Heart left ventricle (tissue), 16 donors: ENCODE measurements at places on chromosomes 2 and 18. TPM values are rescaled to one million over a fixed set of nuclear protein-coding genes. Genes with fewer than 3 reads are reported as not detected.

ORC4 gene
- 38.9 TPM for total RNA-seq

DNA sequence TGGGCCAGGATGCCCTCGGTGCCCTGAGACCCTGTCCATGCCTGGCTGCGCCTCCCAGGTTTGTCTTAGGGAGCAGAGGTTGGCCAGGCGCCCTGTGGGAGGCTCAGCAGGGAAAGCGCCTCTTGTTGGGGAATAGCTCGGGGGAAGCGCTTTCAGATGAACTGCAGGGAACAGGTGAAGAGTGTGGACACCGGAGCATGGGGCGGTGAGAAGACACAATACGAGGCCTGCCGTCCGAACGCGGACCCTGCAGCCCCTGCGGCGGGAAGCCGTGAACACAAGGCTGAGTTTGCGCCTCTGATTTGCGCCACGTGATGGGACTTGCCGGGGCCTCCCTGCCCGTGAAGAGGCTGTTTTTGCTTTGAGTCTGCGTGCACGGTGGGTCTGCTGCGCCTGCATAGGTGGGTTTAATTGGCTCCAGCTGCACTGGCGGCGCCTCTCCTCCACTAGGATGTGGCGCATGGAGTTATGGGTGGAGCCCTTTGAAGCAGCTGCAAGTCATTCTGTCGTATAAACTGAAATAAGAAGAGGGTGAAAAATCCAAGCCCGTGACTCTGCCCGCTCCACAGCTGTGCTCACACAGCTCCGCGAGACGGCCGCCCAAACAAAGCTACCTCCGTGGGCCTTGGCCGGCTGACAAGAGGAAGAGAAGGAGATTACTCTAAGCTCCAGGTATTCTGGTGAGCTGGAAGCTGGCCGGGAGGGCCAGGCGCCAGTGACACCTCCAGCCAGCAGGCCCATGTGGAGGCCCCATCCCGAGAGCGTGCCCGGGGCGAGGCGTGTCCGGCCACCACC lies 103.5 kb upstream of the CTDP1 start:
- peaks cover 8% of the 10 kb centered on the region for H3K4me1 ChIP-seq
- H3K36me3 ChIP-seq, result no peaks in the 10 kb centered on the region
- DNase-seq, result peak; percentile 86
- no peak overlapping the region for H3K4me3 ChIP-seq
- H3K27ac ChIP-seq, result peak overlapping the region; percentile 76

DNA sequence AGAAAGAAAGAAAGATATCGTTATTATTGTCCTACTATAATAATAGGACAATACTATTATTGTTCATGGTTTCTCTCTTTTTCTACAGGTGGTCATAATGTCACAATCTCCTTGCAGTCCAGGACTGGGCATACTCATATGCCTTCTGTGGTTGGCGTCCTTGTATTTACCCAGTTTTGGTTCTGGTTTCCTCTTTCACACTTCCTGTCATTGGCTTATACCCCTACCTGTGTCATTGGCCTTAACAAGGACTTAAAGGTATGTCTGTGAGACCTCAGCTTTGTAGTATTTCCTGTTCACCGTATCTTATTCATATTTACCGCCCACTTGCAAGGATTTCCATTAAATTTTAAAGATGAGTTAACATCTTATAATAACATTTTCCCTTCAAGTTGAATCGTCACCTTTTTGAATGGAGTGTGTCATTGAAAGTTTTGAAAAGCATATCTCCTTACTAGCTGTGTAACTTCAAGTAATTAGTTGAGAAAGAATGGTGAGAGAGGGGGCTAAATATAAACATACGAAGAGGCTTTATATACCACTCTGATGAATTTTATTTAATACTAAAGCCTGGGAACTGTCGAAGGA lies 36.5 kb upstream of the HTR2B start:
- no peaks in the 10 kb centered on the region for H3K36me3 ChIP-seq
- H3K27me3 ChIP-seq, result no peaks in the 10 kb centered on the region
- no peak overlapping the region for H3K4me3 ChIP-seq

- no peak within 1 kb of the TSS for H3K27ac ChIP-seq
- H3K4me1 ChIP-seq, result no peaks in the 10 kb centered on the region
- no peaks in the 10 kb centered on the region for H3K27me3 ChIP-seq
These were observed at the start of gene ASTL for GRCh38 chr2:96138179-96139145. Gene ASTL (minus strand): TSS chr2:96138502. CDS start chr2:96138436, 66 bp downstream.

- H3K4me1 ChIP-seq, result no peaks in the 10 kb centered on the region
- no peak overlapping the region for H3K4me3 ChIP-seq
- H3K36me3 ChIP-seq, result no peaks in the 10 kb centered on the region
These were observed 802.4 kb upstream of the ID2 start for GRCh38 chr2:7879483-7879835.

GRCh38 chr2:144382849-144383248 lies 137.1 kb downstream of the ZEB2 start:
- no peak overlapping the region for H3K27ac ChIP-seq
- no peaks in the 10 kb centered on the region for H3K4me1 ChIP-seq
- no peak overlapping the region for H3K4me3 ChIP-seq
- no peaks in the 10 kb centered on the region for H3K27me3 ChIP-seq
- H3K36me3 ChIP-seq, result no peaks in the 10 kb centered on the region

DNA sequence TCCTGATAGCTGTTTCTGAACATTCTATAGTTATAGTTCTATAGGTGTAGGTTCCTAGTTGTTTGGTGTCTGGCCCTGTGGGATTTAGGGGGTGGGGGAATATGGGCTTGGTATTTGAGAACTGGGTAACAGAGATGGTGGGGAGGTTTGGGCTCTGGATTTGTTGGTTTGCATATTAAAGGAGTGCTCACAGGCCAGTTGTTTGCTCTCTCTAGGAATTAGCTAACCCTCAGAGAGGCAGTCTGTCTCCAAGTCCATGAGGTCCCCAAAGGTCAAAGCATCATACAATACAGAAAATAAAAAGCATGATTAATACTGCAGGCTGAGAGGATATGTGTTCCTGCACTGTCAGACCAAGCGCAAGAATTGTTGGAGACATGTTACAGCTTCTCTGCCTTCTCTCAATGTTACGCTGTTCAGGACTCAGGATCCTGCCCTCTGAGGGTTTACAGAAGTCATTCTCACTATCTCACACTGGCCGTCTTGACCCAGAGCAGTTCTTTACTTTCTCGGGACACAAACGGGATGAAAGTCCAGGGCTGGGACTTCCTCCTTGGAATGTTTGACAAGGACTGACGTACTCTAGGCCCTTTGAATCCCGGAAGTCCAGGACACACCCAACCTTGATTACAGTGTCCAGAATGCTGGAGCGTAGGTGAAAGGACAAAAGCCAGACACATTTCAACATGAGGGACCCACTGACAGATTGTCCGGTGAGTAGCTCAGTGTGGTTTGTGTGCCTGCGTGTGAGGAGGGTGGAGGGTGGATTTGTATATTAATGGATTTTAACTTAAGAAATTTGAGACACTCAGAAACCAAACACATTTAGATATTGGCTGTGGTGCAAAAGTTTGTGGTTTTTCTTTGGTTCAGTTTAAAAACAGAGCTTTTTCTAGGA lies at the start of gene NOSTRIN:
Gene NOSTRIN, plus strand, starts transcription at position 677 of the 898 bp plus-strand sequence. Its CDS starts 10 bp downstream, at position 687.
- H3K27me3 ChIP-seq, result no peaks in the 10 kb centered on the region
- H3K27ac ChIP-seq, result peak within 1 kb of the TSS; percentile 69
- H3K36me3 ChIP-seq, result no peaks in the 10 kb centered on the region
- H3K4me3 ChIP-seq, result peak within 1 kb of the TSS; percentile 8

GRCh38 chr2:53028225-53028624 lies 739.4 kb upstream of the CHAC2 start:
- no peak overlapping the region for H3K27ac ChIP-seq
- H3K4me3 ChIP-seq, result no peak overlapping the region
- no peaks in the 10 kb centered on the region for H3K36me3 ChIP-seq
- H3K27me3 ChIP-seq, result no peaks in the 10 kb centered on the region

DNA sequence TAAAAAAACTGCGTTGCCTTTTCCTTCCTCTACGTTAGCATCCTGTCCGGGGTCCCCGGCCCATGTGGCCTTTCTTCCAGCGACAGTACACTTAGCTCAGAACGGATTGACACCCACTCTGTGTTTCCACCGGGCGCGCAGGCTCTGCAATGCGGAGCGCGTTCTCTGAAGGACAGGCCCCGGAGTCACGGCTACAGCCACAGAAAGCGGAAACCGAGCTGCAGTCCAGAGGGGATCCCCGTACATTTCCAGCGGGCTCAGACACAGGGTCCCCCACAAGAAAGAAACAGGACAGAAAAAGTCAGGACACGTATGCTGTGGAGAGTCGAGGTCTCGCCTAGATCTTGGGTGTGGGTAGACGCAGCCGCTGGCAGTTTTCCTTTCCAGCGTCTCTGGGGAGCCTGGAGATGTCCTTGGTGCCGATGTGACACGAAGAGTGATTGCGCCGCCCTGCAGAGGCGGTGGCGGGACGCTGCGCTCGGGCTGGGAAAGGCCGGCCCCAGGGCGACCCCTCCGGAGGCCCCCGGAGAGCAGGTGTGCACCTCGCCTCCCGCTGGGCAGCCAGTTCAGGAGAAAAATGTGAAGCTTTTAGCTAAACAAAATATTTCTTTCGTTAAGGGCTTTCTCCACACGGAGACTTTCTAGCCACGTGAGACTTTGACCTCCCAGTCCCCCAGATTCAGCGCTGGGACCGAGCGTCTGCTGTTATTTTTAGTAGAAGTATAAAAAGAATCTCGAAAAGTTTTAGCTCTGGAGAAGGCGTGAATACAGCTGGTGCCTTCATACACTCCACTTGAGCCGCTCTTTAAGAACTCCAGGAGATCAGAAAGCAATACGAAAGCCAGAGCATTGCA lies 1.3 kb upstream of the ACKR3 start:
- no peaks in the 10 kb centered on the region for H3K36me3 ChIP-seq
- peak; percentile 77 for DNase-seq
- H3K27me3 ChIP-seq, result no peaks in the 10 kb centered on the region
- peak overlapping the region; percentile 52 for H3K4me3 ChIP-seq
